ENCODE measurements at places on chromosomes 5 and 9.

- DNase-seq = peak; percentile 26
Observed at GRCh38 chr5:10934783-10935355, 173.8 kb upstream of the DAP start.

- no peak for DNase-seq
Observed at GRCh38 chr5:52945040-52945439, 44.1 kb upstream of the ITGA2 start.

GRCh38 chr9:28942941-28943340, 1369.7 kb upstream of the C9orf72 start:
- no peak for DNase-seq

DNA sequence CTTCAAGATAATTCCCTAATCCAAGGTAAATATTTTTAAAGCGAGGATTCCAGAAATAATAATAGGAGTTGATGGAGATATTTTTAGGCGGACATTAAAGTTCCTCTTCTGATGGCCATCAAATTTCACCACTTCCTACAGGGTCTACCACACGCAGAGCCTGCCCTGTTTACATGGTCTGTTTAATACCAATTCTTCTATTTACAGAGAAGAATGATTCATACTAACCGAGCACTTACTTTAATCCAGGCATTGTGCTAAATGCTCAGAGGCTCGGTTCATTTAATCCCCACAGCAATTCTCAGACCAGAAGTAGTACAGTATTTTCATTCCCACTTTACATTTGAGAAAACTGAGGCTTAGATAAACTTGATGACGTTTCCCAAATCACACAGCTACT, 3.0 kb upstream of the ITGA1 start:
- no peak for DNase-seq

- DNase-seq = no peak
Observed at GRCh38 chr5:115920171-115920725, 42.0 kb upstream of the LVRN start.

- DNase-seq = no peak
Observed at GRCh38 chr9:136316896-136317676, 10.3 kb upstream of the GPSM1 start.

DNA sequence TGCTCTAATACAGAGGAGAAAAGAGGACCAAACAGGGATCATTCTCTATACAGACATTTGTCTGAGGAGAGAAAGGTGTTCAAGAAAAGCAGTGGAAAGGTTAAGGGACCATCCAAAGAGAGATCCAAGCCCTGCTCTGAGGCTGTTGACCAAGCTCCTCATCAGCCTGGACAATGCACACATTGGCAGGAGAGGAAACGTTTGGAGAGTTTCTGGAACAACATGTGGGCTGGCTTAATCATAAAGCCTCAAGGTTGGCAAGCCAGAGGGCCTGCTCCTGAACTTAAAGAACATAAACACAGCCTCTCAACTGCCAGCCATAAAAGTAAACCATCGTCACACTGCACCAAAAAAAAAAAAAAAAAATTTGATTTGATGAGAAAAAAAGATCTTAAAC, 184.4 kb upstream of the SLC12A2 start:
- DNase-seq = no peak

DNA sequence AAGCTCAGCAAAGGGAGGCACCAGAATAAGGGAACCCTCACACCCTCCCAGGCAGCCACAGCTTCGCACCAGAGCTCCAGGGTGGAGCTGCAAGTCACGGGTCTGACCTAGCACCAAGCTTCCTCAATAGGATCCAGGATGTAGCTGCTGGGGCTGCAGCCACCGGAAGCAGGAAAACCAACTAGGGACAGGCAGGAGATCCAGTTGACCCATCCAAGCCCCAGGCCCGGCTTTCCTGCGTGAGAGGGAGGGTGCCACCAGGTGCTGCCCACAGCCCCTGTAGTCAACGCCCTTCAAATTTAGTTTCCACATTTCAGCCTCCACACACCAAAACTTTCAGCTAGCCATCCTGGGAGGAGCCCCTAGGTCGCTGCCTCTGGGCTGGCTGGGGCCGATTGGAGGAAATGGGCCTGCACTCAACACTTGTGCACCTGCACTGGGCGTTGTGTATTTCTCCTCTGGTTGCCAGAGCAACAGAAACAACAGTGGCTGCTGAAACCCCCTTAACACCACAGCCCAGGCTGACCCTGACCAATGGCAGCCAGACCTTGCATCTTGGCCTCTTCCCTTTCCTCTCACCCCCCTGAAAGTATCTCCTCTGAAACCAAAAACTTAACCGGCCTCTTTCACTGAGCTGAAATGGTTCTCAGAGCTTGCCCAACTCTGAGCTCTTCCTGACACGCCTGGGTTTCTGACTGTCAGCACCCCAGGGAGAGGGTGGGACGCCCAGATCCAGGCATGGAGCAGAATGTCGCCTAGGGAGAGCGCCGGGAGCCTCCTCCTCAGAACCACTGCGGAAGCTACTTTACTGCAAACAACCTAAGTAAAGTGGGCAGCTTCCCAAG, 226.5 kb upstream of the MAP3K1 start:
- DNase-seq = peak; percentile 52

GRCh38 chr9:81146241-81146640, 543.1 kb downstream of the TLE1 start:
- no peak for DNase-seq

GRCh38 chr5:81850501-81851357, 99.8 kb upstream of the SSBP2 start:
- DNase-seq = no peak

DNA sequence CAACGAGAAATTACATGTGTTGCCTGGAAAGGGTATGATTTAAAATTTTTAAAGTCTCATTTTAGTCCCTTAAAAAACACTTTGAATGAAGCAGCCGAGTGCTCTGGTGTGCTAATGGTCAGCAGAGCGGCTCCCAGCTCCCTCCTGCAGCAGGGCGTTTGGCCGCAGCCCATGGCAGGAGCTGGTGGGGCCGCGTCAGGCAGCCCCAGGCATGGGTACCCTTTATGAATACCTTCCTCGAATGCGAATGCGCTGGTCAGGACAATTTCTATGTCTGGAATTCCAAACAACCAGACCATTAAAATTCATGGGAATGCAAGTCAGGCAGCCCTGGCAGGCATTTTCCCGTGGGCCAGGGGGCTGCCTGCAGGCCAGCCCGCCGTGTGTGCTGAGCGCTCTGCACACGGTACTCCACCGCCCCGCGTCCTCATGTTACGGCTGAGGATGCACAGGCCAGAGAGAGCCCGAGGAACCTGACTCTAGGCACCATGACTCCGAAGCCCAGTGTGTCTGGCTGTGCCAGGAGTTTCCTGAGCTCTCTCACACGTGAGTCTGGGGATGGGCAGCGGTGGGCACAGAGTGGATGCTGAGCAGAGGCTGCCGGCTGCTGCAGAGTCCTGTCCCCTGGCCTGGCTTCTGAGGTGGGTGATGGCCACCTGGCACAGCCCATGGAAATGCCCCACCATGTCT, 123.7 kb downstream of the WNK2 start:
- no peak for DNase-seq

GRCh38 chr5:148542812-148543211, 111.5 kb downstream of the HTR4 start:
- no peak for DNase-seq

GRCh38 chr9:89677702-89678395, 73.0 kb downstream of the GADD45G start:
- DNase-seq = peak; percentile 54

DNA sequence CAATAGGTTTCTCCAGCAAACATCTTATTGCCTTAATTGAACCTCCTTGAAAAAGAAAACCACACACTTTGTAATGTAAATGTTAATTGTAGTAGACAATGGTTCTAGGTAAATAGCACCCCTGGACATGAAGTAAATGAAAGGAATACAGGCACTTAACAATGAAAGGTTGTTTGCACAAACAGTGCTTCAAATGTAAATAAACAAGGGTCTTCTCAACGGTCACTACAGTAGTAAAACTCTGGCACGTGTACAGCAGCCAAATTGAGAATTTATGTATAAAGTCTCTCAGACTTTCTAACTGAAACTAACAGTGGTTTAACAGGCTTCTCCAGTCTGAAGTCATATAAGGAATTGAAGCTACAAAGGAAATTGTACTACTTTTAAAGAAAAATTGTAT, 218.3 kb downstream of the MEF2C start:
- DNase-seq = peak; percentile 58

DNA sequence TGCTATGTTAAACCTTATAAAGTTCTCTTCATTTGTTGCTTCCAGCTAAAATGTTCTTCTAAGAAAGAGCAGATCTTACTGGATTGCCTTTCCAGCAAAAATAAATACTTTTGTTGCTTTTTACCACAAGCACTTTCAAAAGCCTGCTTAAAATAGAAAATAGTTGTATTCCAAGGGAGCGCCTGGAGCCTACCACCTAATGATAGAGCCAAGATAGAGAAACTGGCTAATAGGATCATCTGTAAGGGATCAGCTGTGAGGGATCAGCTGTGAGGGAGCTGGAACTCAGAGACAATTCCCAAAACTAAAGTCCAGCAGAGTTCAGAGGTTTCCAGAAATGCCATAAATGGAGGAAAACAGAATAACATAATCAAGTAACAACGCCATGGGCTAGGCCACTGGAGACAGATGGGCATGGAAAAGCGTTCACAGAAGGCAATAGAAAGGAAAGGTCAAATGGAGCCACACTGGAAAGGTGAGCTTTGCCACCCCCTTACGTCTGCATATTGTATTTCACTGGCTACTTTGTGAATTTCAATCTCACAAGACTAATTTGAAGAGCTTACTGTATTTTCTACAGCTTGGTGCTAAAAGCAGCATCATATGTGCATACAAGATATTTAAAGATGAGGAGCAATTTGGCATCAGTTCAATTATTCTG, 140.6 kb upstream of the TLE4 start:
- peak; percentile 10 for DNase-seq

DNA sequence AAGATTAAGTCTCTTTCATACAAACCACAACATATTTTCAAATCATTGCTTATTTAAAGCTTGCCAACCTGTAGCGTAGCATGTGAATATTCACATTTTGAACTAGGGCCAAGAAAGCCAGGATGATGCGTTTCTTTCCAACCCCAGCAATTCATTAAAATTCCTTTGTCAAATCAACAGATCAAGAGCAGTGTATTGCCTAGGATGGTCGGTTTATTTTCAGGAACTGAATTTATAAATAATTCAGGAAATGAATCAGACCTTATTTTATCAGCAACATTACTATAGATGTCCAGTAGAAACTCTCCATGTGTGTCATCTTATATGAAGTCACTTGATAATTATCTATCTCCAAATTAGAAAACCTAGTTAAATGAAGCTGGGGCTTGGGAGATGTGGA, 13.2 kb upstream of the AUH start:
- no peak for DNase-seq

DNA sequence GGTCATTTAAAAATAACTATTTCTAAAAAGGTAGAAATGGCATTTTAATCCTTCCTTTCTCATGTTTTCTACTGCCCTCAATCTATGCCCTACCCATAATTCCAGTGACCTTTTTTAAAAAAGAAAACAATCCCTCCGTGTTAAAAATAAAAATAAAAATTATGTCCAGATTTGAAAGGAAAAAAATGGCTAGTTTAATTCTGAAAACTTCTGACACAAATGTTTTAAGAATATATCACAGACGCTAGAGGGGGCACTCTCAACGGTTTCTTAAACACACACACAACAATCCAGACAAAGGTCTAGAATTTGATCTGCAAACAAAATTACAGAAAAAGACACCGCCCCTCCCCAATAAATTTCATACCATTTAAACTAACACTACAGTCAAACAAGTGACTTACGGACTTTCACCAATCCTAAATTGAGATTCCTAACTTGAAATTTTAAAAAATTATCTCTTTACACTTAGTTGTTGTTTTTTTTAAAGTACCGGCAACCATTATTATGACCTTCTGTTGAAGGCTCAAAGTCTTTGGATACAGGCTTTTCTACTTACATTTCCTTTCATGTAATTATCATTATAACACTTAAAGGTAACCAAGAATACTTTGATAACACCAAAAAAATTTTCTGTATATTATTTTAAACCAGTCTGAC, 38.2 kb downstream of the CLINT1 start:
- DNase-seq = peak; percentile 81

- DNase-seq = no peak
Observed at GRCh38 chr9:2055203-2055658, 40.1 kb downstream of the SMARCA2 start.

GRCh38 chr9:127846443-127847177, 7.8 kb downstream of the ENG start:
- DNase-seq = no peak

DNA sequence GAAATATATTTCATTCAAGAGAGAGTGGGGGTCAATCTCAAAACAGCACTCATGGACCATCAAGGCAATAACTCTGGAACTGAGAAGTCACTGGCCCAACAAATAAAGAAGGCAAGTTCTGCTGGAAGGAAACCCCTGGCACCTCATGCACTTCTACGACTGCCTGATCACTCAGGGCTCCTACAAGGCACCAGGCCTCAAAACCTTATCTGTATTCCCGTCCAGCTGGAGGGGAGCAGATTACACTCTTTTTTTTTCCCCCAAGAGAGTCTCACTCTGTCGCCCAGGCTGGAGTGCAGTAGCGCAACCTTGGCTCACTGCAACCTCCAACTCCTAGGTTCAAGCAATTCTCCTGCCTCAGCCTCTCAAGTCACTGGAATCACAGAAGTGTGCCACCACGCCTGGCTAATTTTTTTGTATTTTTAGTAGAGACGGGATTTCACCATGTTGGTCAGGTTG, 49.9 kb downstream of the P4HA2 start:
- DNase-seq = no peak

DNA sequence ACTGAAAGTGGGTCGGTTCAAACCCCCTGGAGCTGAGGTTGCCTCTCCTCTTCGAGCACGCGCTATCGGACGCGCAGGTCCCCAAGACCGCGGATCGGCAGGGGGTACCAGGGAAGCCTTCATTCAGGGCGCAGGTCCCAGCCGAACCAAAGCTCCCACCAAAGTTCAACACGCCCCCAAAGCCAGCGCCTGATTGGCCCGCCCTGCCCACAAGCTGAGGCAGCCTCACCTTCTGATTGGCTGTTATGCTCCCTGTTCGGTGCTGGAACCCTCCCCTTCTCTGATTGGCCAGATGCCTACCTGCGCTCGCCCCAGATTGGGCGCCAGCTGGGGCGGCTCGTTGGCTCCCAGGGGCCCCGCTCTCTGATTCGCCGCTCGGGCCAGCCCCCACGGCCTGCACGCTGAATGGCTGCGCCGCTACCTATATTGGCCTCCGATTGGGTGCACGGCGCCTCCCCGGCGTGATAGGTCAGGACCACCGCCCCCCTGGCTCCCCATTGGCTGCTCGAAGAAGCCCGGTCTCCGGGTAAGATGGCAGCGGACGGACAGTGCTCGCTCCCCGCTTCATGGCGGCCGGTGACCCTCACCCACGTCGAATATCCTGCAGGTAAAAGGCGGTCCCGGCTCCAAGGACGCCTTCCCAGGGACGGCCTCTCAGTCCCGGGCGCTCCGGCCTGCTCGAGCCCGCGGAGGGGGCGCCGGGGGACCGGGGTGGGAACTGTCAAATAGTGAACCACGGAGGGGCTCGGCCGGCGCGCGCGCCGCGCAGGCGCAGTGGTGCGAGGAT, at the start of gene DOLPP1:
Gene DOLPP1, plus strand, starts transcription at position 511 of the 787 bp plus-strand sequence. Its CDS starts 21 bp downstream, at position 532.
- peak; percentile 100 for DNase-seq
